HT-29 (cell line): ENCODE measurements at places on chromosomes 12 and 14. TPM values are rescaled to one million over a fixed set of nuclear protein-coding genes. Genes with fewer than 3 reads are reported as not detected.

DNA sequence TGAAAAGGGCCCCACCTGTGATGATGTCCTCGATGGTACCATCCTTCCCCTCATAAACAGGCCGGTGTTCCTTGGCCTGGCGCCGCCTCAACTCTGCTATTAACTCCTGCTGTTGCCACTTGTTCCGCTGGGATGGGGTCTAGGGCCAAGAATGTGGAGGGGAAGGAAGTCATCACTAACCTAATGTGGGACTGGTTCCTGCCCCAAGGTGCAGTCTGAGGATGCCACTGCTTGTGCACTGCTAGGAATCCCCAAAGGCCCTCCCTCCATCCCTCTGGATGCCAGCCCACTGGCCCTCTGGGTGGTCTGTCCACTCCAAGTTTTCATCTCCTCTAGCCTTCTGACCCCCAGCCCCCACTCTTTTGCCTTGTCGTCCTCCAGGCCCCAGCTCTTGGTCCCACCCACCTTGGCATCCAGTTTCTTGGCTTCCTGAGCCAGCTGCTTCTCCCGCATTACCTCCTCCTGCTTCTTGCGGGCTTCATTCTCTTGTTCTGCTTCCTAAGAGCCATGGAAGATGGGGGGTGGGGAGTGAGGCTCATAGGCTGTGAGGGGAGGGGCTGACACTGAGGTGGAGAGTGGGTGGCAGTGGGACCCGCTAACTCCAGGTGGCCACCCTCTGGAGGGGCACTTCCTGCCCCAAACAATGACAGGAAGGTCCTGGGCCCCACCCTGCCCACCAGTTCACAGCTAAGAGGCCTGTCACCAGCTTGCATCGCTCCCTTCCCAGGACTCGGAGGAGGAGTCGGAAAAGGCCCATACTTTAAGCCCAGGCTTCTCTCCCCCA, 23.7 kb downstream of the PRPF40B start:
- DNase-seq, result no peak

DNA sequence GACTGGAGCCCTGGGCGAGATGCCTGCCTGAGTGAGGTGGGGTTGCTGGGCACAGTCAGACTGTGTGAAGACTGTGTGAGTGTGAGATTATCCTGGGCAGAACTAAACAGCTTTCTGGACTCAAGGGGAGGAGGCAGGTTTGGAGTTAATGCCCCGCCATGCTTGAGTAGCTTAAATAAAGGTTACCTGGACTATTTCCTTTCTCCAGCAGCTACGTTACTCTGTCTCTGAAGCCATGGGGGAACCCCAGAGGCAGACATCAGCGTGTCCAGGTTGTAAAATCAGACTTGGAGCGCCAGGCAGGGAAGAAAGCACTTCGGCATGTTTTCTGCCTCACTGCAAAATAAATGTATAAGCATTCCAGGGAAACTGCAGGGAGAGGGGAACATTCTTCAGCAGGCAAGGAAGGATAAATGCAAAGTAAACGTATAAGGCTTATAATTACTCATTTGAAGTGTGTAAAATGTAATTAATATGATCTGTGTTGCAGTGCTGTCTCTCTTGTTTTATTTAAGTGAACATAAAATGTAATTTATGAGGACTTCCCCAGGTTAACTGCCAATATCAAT, 129.7 kb downstream of the CHST11 start:
- DNase-seq, result no peak

GRCh38 chr12:129566800-129567199, 337.0 kb downstream of the TMEM132D start:
- DNase-seq, result no peak

DNA sequence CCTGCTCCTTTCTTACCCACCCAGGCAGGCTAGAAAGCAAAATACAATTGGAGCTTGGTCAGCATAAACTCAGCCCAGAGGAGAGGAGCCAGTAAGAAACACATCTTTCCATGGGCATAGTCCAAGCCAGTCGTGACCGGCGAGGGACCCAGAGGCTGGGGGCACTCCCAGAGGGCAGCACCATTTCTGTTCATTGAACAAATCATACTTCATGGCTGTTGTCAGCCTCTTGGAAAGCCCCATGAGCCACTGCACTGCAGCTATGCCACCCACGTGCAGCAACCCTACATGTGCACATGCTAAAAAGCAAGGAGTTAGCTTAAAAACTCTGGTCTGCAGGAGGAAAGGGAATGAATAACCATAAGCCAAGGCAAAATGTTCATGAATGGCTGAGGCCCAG, 90.0 kb upstream of the CDKN3 start:
- DNase-seq, result no peak

- DNase-seq, result no peak
Measured at GRCh38 chr12:69008520-69008919, 75.5 kb upstream of the CPM start.

- DNase-seq, result no peak
Measured at GRCh38 chr12:97342130-97342529, 120.5 kb upstream of the RMST start.

DNA sequence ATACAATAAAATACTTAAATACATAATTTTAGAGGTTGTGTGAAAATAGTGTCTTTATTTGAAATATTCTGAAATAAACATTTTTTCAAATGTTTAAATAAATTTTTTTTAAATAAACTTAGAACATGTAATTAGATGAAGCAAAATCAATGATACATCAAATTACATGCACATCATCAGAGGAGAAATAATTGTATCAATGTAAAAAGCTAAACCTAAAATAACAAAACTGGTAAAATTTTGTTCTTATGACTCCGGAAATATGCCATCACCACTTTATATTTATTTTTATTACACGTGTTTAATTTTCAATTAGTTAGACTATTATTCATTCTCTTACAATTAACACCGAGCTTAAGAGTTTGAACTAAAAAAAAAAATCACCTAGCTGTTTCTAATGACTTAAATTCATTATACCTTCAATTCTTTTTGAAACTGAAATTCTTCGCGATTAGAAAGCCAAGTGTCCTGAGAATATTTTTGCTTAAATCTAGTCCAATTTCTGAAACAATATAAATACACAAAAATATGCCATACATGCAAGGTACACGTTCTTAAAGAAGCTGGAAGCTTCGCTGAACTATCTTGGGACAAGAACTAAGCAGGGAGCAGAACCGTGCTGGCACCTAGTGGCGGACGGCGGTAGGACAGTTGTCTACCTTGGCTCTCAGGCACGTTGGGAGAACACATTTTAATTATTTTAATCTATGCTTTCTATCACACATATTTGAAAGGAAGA, 230.5 kb downstream of the SLC25A21 start:
- DNase-seq, result peak; percentile 80

GRCh38 chr12:59595883-59596540, at the start of gene SLC16A7:
Gene SLC16A7, plus strand, starts transcription at chr12:59596029. Its CDS starts 108,773 bp downstream, at chr12:59704802.
- peak; percentile 77 for DNase-seq

DNA sequence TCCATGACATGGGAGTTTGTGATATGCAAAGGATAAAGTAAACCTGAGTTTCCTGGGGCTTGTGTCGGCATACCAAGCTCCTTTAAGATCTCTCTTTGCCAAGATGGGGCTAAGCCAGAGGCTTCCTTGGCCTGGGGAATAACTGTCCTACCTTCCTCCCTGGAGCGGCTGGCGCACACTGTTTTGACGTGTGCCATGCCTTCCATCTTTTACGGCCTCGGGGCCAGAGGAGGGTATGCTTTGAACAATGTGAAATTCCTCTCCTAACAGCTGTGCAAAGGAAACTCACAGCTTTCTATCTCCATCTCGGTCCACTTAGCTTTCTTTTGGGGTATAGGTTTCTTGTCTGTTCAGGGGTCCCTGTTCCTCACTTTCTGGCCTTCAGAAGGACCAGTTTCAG, 55.2 kb downstream of the NTF3 start:
- DNase-seq, result no peak

- DNase-seq, result no peak
Measured at GRCh38 chr14:73248108-73248868, 11.0 kb downstream of the PAPLN start.

- DNase-seq, result peak; percentile 54
Measured at GRCh38 chr14:101732118-101732517, 29.4 kb upstream of the PPP2R5C start.

DNA sequence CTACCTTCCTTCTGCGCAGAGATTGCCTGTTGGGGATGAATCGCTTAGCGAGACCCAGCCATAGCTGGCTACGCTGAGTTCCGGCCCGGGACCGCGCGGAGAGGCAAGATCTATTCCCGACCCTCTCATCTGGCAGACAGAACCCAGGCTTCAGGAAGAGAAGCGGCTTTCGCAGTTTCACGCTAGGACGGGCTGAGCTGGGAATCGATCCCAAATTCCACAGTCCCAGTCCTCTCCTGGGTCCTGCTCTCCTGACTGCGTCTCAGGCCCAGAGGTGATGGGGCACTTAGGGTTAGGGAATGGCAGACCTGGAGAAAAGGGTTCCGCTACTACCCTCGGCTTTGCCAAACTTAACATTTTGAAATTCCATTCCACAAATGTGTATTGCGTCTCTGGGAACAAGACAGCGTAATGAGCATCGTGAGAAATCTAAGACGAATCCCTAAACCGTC, 2.8 kb downstream of the PTPN21 start:
- no peak for DNase-seq

DNA sequence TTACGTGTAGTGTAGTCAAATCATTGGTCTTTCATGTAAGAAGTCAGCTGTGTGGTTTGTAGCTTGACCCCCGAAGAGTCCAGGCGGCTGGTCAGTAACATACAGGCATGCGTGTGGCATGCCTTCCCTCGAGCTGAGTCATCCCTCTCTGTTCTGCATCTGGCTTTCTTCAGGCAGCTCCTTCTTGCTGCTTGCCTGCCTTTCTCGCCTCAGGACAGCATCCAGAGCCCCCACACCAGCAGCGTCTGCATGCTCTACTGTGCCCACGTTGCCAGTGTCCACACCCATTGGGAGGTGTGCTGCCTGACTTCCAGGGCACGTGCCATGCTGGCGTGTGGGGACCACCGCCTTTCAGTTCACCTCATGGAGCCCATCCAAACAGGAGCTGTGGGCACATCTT, 96.8 kb downstream of the EP400 start:
- no peak for DNase-seq

GRCh38 chr12:132506328-132507160, 16.6 kb downstream of the FBRSL1 start:
- no peak for DNase-seq

GRCh38 chr12:107778383-107779025, 4.0 kb downstream of the ASCL4 start:
- no peak for DNase-seq

- peak; percentile 5 for DNase-seq
Measured at GRCh38 chr12:79826267-79827128, 108.4 kb downstream of the PPP1R12A start.

- no peak for DNase-seq
Measured at GRCh38 chr12:124734224-124734788, 129.4 kb downstream of the SCARB1 start.

DNA sequence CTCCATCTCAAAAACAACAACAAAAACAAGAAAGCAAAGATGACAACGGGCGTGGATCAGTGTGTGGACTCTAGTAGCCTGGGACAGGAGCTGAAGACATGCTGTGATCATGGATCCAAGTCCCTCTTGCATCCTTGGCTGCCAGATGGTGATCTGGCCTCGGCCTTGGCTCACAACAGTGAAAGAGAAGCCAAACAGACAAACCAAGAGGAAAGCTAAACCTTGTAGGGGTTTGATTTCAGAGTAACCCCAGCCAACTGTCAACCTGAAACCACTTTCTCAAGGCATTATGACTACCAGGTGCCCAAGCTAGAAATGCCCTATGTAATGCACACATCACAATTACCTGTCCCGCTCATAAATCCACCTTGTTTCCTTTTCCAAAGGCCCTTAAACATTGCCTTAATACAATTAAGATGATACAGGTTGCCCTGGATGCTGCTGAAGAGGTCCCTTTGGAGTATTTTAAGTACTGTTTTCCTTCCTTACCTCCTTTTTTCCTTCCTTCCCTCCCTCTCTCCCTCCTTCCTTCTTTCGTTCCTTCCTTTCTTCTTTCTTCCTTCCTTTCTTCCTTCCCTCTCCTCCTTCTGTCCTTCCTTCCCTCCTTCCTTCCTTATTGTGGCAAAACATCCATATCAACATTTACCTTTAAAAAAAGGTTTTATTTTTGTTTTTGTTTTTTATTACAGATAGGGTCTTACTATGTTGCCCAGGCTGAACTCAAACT, 41.4 kb upstream of the NINJ2 start:
- DNase-seq, result no peak

- DNase-seq, result peak; percentile 58
Measured at GRCh38 chr14:75906680-75907280, 75.0 kb downstream of the TGFB3 start.

GRCh38 chr12:13268581-13268980, 72.1 kb downstream of the EMP1 start:
- no peak for DNase-seq

DNA sequence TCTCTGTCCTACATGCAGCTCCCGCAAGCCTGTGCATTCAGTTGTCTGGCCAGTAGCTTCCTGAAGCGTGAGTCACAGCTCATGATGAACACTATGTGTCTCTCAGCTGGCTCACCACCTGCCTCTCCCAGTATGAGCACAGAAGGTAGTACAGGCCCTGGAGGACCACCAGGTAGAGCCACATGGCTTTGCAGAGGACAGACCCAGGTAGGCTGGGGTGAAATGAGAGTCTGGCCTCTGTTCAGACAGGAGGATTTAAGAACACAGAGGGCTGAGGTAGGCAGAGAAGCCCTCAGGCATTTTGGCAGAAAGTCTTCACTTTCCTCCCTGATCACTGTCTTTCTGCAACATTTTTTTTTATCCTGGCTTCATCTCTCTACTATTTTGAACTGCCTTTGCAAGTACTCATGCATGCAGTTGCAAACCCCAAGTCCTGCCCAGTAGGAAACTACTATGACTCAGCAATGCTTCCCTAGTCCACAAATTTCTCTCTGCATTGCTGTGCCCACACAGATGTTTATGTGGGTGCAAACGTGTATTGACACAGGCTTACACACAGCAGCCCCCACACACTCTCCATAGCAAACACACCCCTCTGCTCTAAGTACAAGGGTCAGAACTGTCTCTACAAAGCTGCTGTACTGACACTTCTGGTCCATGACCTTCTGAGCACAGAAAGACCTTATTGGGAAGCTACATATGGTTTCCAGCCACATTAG, 7.2 kb upstream of the SDR9C7 start:
- DNase-seq, result peak; percentile 5

The RECQL gene
- total RNA-seq, result 11.3 and 15.2 TPM in 2 replicates

The MYO1H gene
- not detected in 2 replicates for total RNA-seq

The ABCC9 gene
- total RNA-seq, result not detected in 2 replicates

The ACADS gene
- total RNA-seq, result 11.9 and 28.4 TPM in 2 replicates

The LALBA gene
- total RNA-seq, result not detected in 2 replicates

The CLEC14A gene
- total RNA-seq, result not detected in 2 replicates

The APOF gene
- not detected in 2 replicates for total RNA-seq

The RPGRIP1 gene
- 0.05 and 0.33 TPM in 2 replicates for total RNA-seq

The GNG2 gene
- not detected in 2 replicates for total RNA-seq
